Stomach (tissue), 19 donors: ENCODE measurements at places on chromosomes 11 and 22. TPM values are rescaled to one million over a fixed set of nuclear protein-coding genes. Genes with fewer than 3 reads are reported as not detected.

- no peaks in the 10 kb centered on the region for H3K27me3 ChIP-seq
- no peak overlapping the region for H3K27ac ChIP-seq
- no peak overlapping the region for H3K4me3 ChIP-seq
- DNase-seq = no peak
- H3K36me3 ChIP-seq = peaks cover 79% of the 10 kb centered on the region
Measured at GRCh38 chr22:40403141-40403540, 32.7 kb downstream of the SGSM3 start.

DNA sequence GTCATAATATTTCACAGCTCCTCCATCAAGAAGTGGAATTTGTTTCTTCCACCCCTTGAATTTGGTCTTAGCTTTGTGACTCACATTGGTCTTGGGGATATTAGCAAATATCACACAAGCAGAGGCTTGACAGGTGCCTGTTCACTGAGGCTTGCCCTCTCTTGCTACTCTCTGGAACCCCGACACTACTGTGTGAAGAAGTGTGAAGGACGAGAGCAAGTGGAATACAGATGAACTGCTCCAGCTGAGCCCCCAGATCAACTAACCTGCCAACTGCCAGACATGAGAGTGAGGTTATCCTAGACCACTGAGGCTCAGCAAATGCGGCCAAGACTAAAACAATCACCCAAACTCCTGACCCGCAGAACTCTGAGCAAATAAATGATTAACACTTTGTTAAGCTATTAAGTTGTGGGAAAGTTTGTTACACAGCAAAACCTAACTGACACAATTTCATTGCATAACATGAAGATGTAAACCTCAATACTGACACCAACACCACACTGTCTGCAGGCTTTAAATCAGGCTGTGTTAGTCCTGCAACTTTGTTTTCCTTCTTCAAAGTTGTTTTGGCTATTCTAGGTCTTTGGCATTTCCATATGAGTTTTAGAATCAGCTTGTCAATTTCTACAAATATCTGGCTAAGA is 142.5 kb downstream of the APOL5 start:
- no peak for DNase-seq
- no peaks in the 10 kb centered on the region for H3K27me3 ChIP-seq
- peaks cover 5% of the 10 kb centered on the region for H3K4me1 ChIP-seq
- H3K36me3 ChIP-seq = no peaks in the 10 kb centered on the region
- no peak overlapping the region for H3K4me3 ChIP-seq

DNA sequence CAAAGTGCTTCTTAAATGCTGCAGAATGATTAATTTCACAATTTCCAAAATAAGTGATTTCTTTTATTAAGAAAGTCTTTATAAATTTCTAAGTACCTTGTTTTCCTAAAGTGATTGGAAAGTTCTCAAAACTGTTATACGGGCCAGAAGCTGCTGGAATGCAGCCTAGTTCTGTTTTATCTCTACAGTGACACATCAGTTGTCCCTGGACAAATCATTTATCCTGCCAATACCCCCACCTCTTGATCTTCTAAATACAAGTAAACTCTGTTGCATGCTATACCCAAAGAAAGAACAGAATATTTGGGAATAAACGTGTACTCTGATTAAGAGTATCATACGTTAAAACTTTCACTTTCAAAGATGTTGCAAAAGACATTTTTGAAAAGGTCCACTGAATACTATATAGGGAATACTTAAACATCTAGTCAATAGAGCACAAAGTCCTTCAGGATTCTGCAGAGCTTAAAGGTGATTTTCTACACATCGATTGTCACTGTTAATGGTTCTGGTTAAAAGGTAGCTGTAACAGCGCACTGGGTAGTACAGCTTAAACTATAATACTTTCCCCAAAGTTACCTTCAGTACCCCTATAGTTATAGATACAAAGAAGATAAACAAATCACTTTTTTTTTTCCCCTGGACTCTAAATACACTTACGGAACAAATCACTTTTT is 92.1 kb upstream of the APOA1 start:
- no peak overlapping the region for H3K4me3 ChIP-seq
- H3K36me3 ChIP-seq = peaks cover 22% of the 10 kb centered on the region
- H3K27me3 ChIP-seq = no peaks in the 10 kb centered on the region
- DNase-seq = no peak

DNA sequence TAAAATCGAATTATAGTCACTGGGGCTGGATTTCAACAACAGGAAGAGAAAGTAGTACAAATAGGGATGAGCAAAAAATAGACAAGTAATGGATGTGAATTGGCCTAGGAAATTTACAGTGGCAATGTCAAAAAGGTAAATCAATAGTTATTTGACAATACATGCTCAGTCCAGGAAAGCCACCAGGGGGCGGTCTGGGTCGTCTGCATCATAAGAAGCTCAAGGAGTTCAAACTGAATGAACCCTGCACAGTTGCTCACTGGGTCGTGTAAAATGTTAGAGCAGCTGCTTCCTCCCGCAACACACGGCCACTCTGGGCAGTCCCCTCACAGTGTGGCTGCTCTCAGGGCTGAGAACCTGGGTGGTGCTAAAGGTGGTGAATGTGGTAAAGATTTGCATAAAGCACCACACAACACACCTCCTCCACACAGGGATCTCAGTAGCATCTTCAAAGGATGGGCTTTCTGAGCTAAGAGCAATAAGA is 85.9 kb downstream of the ZNF280B start:
- no peak overlapping the region for H3K27ac ChIP-seq
- H3K4me1 ChIP-seq = no peaks in the 10 kb centered on the region
- H3K36me3 ChIP-seq = no peaks in the 10 kb centered on the region
- H3K27me3 ChIP-seq = peaks cover 4% of the 10 kb centered on the region

- no peak for DNase-seq
- H3K36me3 ChIP-seq = no peaks in the 10 kb centered on the region
- no peak overlapping the region for H3K4me3 ChIP-seq
- no peaks in the 10 kb centered on the region for H3K4me1 ChIP-seq
Measured at GRCh38 chr22:47398921-47399790, 636.7 kb downstream of the TBC1D22A start.

- H3K27me3 ChIP-seq = no peaks in the 10 kb centered on the region
- DNase-seq = no peak
- peaks cover 4% of the 10 kb centered on the region for H3K4me1 ChIP-seq
- no peak overlapping the region for H3K27ac ChIP-seq
Measured at GRCh38 chr11:26944866-26945664, 48.8 kb upstream of the FIBIN start.

- no peak overlapping the region for H3K4me3 ChIP-seq
- no peak overlapping the region for H3K27ac ChIP-seq
- H3K4me1 ChIP-seq = peaks cover 13% of the 10 kb centered on the region
- DNase-seq = no peak
- no peaks in the 10 kb centered on the region for H3K36me3 ChIP-seq
Measured at GRCh38 chr11:34784318-34784841, 131.8 kb downstream of the APIP start.

The TSSK2 gene
- not detected for total RNA-seq

The OR8B2 gene
- total RNA-seq = not detected

The C11orf65 gene
- not detected for total RNA-seq

The TEAD1 gene
- 77.9 TPM for total RNA-seq

The PGR gene
- 1.3 TPM for total RNA-seq
